ENCODE measurements at places on chromosomes 11 and 22.

DNA sequence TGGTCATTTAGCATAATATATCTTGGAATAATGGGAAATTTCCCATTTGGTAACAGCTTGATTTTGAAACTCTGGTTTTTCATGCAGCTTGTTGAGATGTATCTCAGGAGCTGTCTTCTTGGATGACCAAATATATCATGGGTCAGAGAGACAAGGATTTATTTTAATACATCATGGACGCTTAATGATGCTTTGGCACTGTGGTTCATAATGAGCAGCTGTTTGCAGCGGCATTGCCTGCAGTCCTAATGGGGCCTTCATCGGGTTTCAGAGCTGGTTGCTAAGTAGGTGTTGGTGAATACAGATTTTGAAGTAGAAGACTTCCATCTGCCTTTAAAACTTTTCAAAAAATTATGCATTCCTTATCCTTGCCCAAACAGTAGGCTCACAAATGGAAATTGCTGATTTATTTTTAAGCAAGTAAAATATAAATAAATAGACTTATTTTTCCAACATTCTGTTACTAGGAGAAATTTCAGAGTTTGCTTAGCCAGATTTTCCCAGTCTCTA, 389.5 kb upstream of the FAT3 start:
- DNase-seq: no peak

GRCh38 chr11:90373971-90374370, 151.1 kb upstream of the CHORDC1 start:
- DNase-seq: no peak

DNA sequence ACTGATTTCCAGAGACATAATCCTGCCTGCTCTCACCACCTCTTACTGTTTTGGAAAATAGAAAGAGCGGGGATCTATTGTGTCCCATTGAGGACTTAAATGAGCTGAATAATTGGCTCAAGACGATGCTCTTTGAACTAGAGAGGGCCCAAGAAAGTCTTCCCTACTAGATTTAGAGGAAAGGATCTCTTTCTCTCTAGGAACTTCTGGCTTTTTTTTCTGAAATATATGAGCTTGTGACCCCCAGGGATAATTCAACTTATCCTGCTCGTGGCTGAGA, 461.4 kb upstream of the KIRREL3 start:
- DNase-seq: no peak

- no peak for DNase-seq
Observed at GRCh38 chr22:20463324-20464095, 25.9 kb upstream of the SCARF2 start.

DNA sequence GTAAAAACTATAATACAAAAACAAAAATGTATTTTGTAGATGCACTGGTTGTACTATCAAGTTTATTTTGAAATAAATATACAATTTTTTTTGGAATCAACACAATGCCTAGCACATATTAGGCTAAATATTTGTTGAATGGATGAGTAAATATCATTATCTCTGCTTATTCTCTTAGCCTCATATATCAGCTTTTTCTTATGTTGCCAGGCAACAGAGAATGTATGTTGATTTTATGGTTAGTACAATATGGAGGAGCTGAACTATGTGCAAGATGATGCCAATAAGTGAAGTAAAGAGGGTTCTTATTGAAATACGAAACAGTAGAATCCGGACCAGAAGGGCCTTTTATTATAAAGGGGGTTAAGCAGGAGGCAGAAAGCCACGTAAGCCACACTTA, 94.9 kb downstream of the FAR1 start:
- DNase-seq: no peak

GRCh38 chr11:93668171-93668570, 6.7 kb downstream of the CEP295 start:
- no peak for DNase-seq

DNA sequence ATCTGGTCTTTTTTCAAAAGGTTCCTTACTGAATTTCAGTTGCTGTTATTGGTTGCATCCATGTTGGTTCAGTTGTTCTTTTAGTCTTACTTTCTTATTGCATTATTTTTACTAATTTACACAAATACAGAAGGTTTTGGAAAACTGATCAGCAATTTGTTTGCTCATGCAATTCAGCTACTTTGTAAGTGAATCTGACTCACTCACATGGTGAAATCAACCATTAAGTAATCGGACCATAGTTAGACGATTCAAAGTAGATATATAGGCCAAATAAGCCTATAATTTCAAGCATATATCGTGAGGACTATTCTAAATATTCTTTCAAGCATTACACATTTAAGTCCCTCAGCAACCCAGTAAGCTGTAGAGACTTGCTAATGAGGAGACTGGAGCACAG, 41.7 kb downstream of the CCDC83 start:
- DNase-seq: no peak

DNA sequence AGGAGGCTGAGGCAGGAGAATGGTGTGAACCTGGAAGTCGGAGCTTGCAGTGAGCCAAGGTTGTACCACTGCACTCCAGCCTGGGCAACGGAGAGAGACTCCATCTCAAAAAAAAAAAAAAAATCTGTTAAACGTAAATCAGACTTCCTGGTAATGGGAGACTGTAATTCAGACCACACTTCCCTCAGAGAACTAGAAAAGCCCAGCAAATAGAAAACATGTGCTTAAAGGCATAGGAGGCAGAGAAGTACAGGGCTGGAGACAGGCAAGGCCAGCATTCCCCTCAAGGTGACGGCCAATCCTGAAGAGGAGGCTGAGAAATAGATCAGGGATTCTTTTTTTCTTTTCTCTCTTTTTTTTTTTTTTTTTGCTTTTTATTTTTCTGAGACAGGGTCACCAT, 8.2 kb downstream of the GGT5 start:
- DNase-seq: peak; percentile 65

- peak; percentile 51 for DNase-seq
Observed at GRCh38 chr11:103317118-103317517, 207.9 kb downstream of the DYNC2H1 start.

DNA sequence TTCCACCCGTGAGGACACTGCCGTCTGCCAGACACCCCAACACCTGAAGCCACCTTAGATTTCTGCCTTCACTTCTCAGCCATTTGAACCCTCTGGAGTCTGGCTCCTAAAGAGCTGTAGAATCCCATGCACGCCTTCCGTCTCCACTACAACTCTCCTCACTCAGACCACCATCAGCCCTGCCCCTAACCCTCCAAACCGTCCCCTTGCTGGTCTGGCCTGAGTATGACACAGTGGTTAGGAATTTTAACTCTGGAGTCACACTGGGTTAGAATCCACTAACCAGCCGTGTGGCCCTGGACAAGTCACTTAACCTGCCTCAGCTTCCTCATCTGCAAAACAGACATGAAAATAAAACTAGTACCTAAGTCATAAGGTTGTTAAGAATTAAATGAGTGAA, 3.0 kb downstream of the CNIH2 start:
- no peak for DNase-seq

DNA sequence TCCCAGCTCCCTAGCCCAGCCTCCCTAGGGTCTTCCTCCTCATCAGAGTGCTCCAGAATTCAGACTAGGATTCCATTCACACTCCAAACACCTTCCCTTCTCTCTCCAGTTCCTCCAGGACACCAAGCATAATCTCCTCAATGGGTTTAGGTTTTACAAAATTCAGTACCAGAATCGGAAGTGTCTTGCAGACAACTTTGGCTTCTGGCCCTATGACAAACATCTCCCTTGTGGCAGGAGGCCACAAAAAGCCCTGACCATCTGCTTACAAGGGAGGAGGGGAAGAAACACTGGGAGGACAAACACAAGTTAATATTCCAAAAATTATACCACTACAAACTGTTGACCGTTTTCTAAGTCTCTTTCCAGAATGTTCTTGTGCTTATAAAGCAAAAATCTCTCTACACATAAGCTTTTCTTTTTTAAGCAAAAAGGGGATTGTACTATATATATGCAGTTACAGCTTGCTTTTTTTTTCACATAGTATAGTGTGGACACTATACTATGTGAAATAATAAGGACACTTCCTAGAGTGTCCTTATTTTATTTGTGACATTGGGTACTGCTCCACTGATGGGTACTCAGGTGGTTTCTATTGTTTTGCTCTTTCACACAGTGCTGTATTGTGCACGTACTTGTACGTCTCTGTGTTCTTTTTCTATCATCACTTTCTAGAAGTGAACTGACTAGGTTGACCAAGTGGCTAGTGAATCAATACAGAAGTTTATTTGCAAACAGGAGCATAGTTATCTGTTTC, 78.7 kb downstream of the BDNF start:
- DNase-seq: no peak

DNA sequence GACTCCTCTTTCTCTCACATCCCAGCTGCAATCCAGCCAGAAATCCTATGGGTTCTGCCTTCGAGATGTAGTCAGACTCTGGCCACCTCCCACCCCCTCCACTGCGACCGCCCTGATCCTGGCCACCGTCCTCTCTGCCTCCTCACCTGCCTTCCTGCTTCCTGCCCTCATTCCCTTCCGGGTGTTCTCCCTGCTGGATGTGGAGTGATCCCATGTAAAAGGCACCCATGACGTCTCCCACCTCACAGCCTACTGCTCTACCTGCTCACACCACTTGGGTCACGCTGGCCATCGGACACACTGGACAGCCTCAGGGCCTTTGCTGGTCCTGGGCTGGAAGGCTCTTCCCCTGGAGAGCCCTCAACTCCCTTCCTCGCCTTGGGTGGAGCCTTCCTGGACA, 33.7 kb upstream of the CD5 start:
- no peak for DNase-seq

DNA sequence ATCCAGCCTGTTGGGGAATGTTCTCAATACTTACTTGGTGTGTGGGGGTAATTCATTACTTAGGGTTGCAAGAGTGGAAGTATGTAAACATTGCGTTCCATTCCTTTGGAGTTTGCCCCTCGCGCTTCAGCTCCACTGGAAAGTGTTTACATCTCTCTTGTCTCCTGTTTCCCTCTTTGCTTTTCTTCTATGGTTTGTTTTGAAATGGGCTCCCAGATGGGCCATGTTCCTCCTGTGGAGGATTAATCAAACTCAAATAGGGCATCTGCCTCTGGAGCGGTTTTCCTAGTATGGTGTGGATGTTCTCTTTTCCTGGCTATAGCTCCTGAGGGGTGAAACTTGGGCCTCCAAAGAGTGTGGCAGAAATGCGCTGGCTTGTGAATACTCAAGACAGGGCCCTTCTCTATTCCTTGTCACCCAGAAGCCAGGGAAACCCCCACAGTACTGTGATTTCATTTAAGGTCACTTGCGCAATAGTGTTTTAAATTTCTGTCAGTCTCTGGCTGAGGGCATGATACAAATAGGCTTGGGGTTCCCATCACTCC, 51.9 kb downstream of the CD44 start:
- no peak for DNase-seq

GRCh38 chr11:117874253-117874909, 2.1 kb downstream of the FXYD6 start:
- DNase-seq: no peak

DNA sequence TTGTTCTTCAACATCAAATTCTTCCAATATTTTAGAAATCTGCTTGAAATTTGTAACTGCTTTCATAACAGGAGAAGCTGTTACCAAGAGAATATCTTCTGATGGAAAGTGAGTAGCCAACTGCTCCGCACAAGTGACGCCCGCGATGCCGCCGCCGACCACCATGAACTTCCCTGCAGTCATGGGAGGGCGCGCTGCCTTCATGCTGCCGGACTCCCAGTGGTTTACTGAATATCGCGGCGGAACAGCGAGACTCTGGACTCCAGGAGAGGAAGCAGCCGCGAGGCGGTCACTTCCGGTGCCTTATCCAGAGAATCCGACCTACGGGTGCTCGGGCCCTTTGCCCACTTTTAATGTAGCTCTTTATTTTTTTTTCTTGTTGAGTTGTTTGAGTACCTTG, 190.6 kb downstream of the GUCY1A2 start:
- no peak for DNase-seq

DNA sequence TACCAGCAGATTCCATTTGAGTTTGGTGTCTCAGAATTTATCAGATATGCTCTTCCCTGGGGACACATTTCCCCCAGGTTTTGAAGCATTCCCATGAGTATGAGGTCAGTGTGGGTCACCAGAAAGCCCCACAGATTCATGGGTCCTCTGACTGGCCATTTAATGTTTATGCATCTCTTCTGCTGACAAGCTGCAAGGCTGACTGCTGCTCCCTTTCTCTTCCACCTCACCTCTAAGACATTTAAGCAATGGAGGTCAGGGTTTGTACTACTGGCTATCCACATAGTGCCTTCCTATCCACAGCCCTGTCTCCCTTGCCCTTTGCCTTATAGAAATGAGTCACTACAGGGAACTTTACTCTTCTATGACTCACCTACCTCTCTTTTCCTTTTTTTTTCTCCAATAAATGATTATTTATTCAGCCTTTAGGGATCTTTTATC, 106.0 kb upstream of the TIMP3 start:
- peak; percentile 53 for DNase-seq

DNA sequence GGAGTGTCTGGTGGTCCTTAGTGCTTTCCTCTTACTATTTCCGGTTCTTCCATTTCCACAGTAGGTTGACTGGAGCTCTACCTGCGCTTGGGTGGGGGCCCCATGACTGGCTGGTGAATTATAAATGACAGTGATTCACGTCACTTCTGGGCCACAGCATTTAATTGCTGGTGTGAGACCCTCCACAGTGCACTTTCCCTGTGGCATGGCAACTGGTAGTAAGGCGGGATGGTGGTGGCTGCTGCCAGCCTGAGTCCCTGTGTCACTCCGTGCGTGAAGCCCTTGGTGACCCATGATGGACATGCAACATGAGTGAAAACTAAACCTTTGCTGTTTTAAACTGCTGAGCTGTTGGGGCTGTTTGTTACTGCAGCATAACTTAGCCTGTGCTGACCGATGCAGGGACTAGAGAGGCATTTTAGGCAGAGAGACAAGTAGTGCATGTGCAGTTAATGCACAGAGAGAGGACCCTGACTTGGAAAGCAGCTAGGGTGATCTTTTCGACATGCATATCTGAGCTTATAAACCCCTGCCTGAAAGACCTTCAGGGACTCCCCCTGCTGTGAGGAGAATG, 3.1 kb downstream of the PRDM11 start:
- DNase-seq: no peak

- no peak for DNase-seq
Observed at GRCh38 chr11:27018902-27019529, 21.6 kb upstream of the BBOX1 start.

- peak; percentile 75 for DNase-seq
Observed at GRCh38 chr11:119422809-119423508, at the start of gene THY1. TSS of gene THY1 (minus strand) at chr11:119423172. CDS start at chr11:119420905, 2,267 bp downstream.

DNA sequence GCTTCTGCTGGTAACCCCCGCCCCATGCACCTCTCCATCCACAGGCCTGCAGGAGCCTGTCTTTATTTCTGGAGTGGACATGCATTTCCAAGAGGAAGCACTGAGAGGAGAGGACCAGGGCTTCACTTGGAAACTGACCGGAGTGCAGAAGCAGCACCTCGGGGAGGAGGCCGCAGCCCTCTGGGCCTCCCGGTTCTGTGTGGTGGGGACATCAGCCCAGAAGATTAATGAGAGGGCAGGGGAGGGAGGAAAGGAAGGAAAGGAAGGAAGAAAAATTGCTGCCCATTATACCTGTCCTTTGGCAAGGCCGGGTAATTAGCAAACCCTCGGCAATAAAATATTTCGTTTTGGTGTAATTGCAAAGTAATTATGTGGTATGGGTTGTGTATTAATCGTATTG, 97.0 kb downstream of the TP53I11 start:
- no peak for DNase-seq

Measured in fibroblast of skin of abdomen (primary cell).